Neural crest cell (in vitro differentiated cells): ENCODE measurements at places on chromosomes 6 and 20. TPM values are rescaled to one million over a fixed set of nuclear protein-coding genes. Genes with fewer than 3 reads are reported as not detected.

Gene ENPP5
- total RNA-seq = 0.36 and 0.68 TPM in 2 replicates

Gene LY6G6F
- not detected in 2 replicates for total RNA-seq

Gene ABHD16B
- total RNA-seq = not detected in 2 replicates

Gene GNMT
- 1.5 and 1.8 TPM in 2 replicates for total RNA-seq

Gene SNX5
- 116 and 123 TPM in 2 replicates for total RNA-seq

Gene BANF2
- not detected in 2 replicates for total RNA-seq

Gene SLC22A2
- not detected in 2 replicates for total RNA-seq

Gene STX11
- not detected in 2 replicates for total RNA-seq

Gene DYNLT2
- 2.8 TPM in 2 replicates for total RNA-seq

Gene FRS3
- total RNA-seq = 6.8 and 7.1 TPM in 2 replicates

Gene C20orf202
- total RNA-seq = 0.18 and 0.23 TPM in 2 replicates

Gene SH3BGRL2
- total RNA-seq = 11.1 and 11.8 TPM in 2 replicates

Gene EEF1A2
- total RNA-seq = 4.5 and 4.6 TPM in 2 replicates

Gene ERVFRD-1
- not detected in 2 replicates for total RNA-seq

Gene CLPSL1
- total RNA-seq = not detected in 2 replicates

Gene SYCP2
- total RNA-seq = 1.9 and 2.3 TPM in 2 replicates
